GM23338 (cell line): ENCODE measurements at places on chromosomes 16 and 17. TPM values are rescaled to one million over a fixed set of nuclear protein-coding genes. Genes with fewer than 3 reads are reported as not detected.

DNA sequence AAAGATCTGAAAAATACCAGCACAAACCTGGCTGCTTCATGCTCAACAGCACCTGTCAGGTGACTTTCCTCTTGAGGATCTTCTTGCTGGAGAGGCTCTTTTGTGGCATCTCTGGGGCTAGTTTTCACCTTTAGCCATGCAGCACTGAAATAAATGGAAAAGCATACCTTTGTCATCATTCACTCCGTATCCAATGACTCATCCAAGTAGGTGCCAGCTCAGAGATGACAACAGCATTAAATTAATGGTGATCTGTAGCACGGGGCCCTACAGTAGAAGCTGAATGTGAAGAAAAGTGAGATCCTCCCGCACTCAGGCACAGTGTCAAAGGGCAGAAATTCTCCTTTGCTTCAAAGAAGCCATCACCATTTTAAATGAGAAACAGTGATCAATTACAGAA, 32.2 kb downstream of the KIAA0753 start:
- no peak overlapping the region for H3K27ac ChIP-seq
- no peak overlapping the region for H3K4me3 ChIP-seq
- DNase-seq: no peak
- H3K27me3 ChIP-seq: no peaks in the 10 kb centered on the region
- no peaks in the 10 kb centered on the region for H3K4me1 ChIP-seq

GRCh38 chr16:87033541-87034300, 283.5 kb downstream of the C16orf95 start:
- DNase-seq: no peak
- H3K27ac ChIP-seq: no peak overlapping the region
- no peaks in the 10 kb centered on the region for H3K4me1 ChIP-seq
- H3K27me3 ChIP-seq: no peaks in the 10 kb centered on the region
- no peaks in the 10 kb centered on the region for H3K36me3 ChIP-seq
- no peak overlapping the region for H3K4me3 ChIP-seq

DNA sequence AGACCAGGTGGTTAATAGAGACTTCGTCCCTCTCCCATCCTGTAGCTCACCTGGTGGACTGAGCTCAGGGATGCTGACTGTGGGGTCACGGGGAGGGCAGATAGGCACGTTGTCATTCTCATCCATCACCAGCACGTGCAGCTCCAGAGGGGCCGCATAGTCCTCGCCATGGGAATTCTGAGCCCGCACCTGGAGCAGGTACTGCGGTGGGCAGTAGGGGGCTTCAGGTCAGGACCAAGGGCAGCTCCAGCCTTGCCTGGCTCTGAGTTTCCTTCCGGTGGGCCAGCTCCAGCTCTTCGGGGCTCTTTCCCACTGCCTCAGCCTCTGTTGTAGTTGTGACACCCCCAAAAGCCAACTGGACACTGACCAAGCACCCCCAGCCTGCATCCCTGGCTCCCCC, 5.6 kb downstream of the CDH16 start:
- H3K4me1 ChIP-seq: no peaks in the 10 kb centered on the region
- no peaks in the 10 kb centered on the region for H3K27me3 ChIP-seq

DNA sequence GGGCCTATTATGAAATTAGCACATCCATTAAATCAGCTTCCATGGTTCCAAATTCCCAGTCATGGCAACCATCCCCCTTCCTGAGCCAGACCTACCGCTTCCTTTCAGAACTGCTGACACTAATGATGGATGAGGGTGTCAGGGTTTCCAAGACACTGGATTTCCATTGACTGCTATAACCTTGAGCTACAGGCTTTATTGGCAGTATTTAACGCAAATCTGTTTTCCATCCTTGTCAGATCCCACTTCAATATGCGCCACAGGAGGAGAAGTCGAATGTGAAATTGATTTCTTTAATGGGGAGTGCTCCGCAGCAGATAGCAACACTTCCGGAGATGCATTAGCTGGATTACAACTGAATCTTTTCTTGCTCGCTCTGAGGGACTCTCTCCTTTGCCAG, 197.1 kb downstream of the HS3ST4 start:
- H3K4me3 ChIP-seq: no peak overlapping the region
- H3K4me1 ChIP-seq: no peaks in the 10 kb centered on the region
- H3K27me3 ChIP-seq: no peaks in the 10 kb centered on the region
- no peak overlapping the region for H3K27ac ChIP-seq
- DNase-seq: no peak

- peaks cover 9% of the 10 kb centered on the region; the same call in 1 of the 2 replicates for H3K36me3 ChIP-seq
- H3K27ac ChIP-seq: no peak overlapping the region
- peak; percentile 94 for DNase-seq
- H3K4me3 ChIP-seq: no peak overlapping the region
- H3K27me3 ChIP-seq: no peaks in the 10 kb centered on the region
These were observed 36.1 kb downstream of the RNF112 start for GRCh38 chr17:19447085-19447583.

- H3K36me3 ChIP-seq: no peaks in the 10 kb centered on the region
- H3K4me3 ChIP-seq: no peak within 1 kb of the TSS
- DNase-seq: peak; percentile 37
- no peak within 1 kb of the TSS for H3K27ac ChIP-seq
- peaks cover 16% of the 10 kb centered on the region; the same call in 1 of the 2 replicates for H3K4me1 ChIP-seq
These were observed at the start of gene PMP22 for GRCh38 chr17:15265131-15265530. PMP22 (minus strand) TSS chr17:15265326; CDS start chr17:15260727, 4,599 bp downstream.

- no peaks in the 10 kb centered on the region for H3K36me3 ChIP-seq
- H3K27me3 ChIP-seq: no peaks in the 10 kb centered on the region
- peaks cover 4% of the 10 kb centered on the region; the same call in 1 of the 2 replicates for H3K4me1 ChIP-seq
- no peak overlapping the region for H3K27ac ChIP-seq
These were observed 172.2 kb downstream of the SEC14L1 start for GRCh38 chr17:77312786-77313599.

GRCh38 chr17:48002266-48002915, 31.5 kb downstream of the CDK5RAP3 start:
- DNase-seq: no peak
- peak overlapping the region; percentile 40 for H3K27ac ChIP-seq
- peak overlapping the region; percentile 37; the same call in 1 of the 2 replicates for H3K4me3 ChIP-seq
- no peaks in the 10 kb centered on the region for H3K36me3 ChIP-seq
- no peaks in the 10 kb centered on the region for H3K27me3 ChIP-seq

DNA sequence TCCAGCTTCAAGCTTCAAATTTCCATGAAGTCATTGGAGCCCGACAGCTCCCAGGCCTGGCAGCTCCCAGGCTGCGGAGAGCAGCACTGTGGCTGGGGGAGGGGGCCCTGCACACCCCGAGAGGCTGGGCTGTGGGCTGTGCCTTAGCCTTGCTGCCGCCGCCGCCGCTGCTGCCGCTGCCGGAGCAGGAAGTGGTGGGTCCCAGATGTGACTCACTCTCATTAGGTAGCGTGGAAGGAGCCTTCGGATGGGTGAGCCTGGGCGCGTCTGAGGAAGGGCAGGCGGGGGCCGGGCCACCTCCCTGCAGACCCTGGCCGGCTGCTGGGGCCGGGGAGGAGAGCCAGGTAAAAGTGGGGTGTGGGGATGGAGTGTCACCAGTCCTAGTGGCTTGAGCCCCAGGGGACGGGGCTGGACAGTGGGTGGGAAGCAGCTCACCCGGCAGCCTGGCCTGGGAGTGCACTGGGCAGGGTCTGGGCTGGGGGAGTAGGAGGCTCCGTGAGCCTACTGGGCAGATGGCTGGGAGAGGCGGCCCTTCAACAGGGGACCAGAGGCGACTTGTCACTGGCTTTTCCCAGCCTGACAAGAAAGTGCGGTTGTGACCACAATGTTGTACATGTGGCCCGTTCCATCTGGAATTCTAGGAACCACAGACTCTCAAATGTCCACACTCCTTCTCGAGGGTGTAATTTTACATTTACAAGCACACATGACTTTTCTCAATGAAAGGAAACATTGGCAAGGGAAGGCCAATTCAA, at the start of gene ADCY7:
TSS of gene ADCY7 (plus strand) at position 215 of the 755 bp plus-strand sequence. CDS start 21,629 bp downstream, outside the sequence.
- H3K4me1 ChIP-seq: peaks cover 7% of the 10 kb centered on the region; the same call in 1 of the 2 replicates
- H3K27me3 ChIP-seq: no peaks in the 10 kb centered on the region
- H3K27ac ChIP-seq: no peak within 1 kb of the TSS
- H3K4me3 ChIP-seq: no peak within 1 kb of the TSS

DNA sequence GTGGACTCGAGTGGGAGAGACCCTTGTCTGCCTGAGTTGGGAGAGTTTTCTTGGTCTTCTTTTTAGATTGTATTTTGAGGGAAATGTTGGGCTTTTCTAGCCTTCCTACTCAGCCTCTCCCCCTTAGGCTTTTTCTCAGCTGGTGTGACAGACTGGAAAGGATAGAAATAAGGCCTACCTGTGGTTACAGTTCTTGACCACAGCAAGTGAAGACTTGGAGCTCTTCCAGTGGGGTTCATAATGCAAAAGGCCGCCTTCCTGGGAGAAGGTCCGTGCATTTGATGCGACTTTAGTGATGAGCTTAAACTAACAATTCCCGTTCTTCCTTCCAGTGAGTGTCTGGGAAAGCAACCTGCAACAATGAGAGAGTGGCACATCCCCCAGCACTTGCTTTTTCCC, 56.8 kb downstream of the B9D1 start:
- no peak overlapping the region for H3K4me3 ChIP-seq
- no peaks in the 10 kb centered on the region for H3K4me1 ChIP-seq
- no peak overlapping the region for H3K27ac ChIP-seq
- no peak for DNase-seq
- no peaks in the 10 kb centered on the region for H3K27me3 ChIP-seq

- no peak overlapping the region for H3K4me3 ChIP-seq
- no peaks in the 10 kb centered on the region for H3K4me1 ChIP-seq
- no peaks in the 10 kb centered on the region for H3K27me3 ChIP-seq
- H3K36me3 ChIP-seq: no peaks in the 10 kb centered on the region
These were observed 49.9 kb downstream of the DNAH17 start for GRCh38 chr17:78527345-78527744.

- no peak overlapping the region for H3K27ac ChIP-seq
- H3K36me3 ChIP-seq: no peaks in the 10 kb centered on the region
- H3K27me3 ChIP-seq: peaks cover 32% of the 10 kb centered on the region
- no peak overlapping the region for H3K4me3 ChIP-seq
- peaks cover 8% of the 10 kb centered on the region for H3K4me1 ChIP-seq
These were observed 17.0 kb downstream of the ALOX15B start for GRCh38 chr17:8055851-8056231.

DNA sequence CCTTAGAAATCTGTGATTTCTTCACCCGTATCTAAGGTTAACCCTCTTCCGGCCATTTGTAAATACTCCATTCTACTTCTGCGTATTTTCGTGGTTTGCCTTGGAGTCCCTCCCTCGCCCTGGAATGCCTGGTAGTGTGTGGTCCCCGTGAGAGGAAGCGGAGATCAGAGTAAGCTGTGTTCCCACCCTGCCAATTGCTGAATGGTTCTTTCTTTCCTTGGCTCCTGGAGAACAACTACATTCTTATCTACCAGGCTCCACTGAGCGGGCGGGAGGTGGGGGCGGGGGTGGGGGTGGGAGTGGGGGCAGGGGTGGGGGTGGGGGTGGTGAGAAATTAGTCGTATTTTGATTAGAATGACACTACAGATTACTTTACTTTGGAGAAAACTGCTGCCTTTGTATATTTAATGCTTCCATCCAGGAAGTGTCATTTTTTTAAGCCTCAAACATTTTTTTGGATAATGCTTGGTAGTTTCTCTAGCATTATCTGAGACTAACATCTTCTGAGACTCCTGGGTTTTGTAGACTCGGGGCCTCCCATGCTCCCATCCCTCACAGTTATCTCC, 20.9 kb upstream of the FASN start:
- no peak overlapping the region for H3K4me3 ChIP-seq
- no peak overlapping the region; the same call in 1 of the 2 replicates for H3K27ac ChIP-seq
- no peaks in the 10 kb centered on the region for H3K4me1 ChIP-seq

DNA sequence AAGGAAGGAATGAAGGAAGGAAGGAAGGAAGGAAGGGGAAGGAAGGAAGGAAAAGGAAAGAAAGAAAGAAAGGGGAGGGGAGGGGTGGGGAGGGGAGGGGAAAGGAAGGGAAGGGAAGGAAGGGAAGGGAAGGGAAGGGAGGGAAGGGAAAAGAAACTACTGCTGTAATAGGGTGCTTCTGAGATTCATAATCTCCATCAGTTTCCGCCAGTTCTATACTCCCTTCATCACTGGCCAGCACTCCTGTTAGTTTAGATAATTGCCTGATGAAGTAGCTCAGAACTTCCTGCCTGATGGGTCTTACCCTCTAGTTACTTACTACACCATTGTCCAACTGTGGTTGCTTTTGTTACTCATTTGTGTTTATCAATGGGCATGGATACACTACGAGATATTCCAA, 2.0 kb upstream of the KRTAP9-6 start:
- H3K27me3 ChIP-seq: no peaks in the 10 kb centered on the region
- H3K36me3 ChIP-seq: no peaks in the 10 kb centered on the region
- no peak overlapping the region for H3K27ac ChIP-seq
- no peak for DNase-seq
- no peak overlapping the region for H3K4me3 ChIP-seq
- no peaks in the 10 kb centered on the region for H3K4me1 ChIP-seq

DNA sequence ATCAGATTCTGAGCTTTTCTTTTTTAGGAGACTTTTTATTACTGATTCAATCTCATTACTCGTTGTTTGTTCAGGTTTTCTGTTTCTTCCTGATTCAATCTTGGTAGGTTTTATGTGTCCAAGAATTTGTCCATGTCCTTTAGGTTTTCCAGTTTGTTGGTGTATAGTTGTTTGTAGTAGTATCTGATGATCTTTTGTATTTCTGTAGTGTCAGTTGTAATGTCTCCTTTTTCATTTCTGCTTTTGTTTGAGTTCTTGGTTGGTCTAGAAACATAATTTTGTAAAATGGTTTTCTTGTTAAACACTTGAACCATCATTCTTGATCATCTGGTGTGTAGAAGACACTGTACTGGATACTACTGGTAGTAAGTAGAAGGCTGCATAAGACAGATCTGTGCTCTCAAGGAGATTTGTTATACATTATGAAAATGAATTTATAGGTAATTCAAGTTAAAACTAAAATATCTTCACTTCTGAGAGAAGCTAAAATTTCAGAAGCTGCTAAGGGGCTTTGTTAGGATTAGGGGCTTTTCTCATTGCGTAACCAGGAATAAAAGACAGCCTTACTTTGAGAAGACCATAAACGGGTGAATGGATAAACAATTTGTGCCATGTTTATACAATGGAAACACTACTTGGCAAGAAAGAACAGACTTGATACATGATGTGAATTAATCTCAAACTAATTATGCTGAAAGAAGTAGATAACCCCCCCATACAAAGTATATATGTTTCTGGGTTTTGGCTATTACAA, 44.0 kb downstream of the NSRP1 start:
- no peak overlapping the region for H3K27ac ChIP-seq
- no peak overlapping the region for H3K4me3 ChIP-seq
- H3K4me1 ChIP-seq: no peaks in the 10 kb centered on the region
- no peaks in the 10 kb centered on the region for H3K27me3 ChIP-seq
- no peak for DNase-seq
- H3K36me3 ChIP-seq: no peaks in the 10 kb centered on the region

GRCh38 chr17:29179232-29180033, 765 bp downstream of the MYO18A start:
- peak overlapping the region; percentile 74; the same call in 1 of the 2 replicates for H3K27ac ChIP-seq
- H3K4me1 ChIP-seq: peaks cover 31% of the 10 kb centered on the region
- peaks cover 18% of the 10 kb centered on the region for H3K27me3 ChIP-seq
- no peaks in the 10 kb centered on the region for H3K36me3 ChIP-seq

Gene SLC38A8
- not detected in 2 replicates for total RNA-seq

Gene C16orf54
- total RNA-seq: not detected in 2 replicates

Gene KLHL10
- total RNA-seq: 0.27 and 0.42 TPM in 2 replicates

Gene KRTAP9-8
- total RNA-seq: not detected in 2 replicates

Gene CHST4
- total RNA-seq: 16.7 and 17.8 TPM in 2 replicates

Gene AURKB
- total RNA-seq: 128 and 135 TPM in 2 replicates

Gene ADPRM
- 4.8 and 8.8 TPM in 2 replicates for total RNA-seq

Gene CD300E
- total RNA-seq: not detected in 2 replicates

Gene ITGA2B
- 9.6 and 13.3 TPM in 2 replicates for total RNA-seq
